HAP-1 (cell line): ENCODE measurements at places on chromosomes 1 and 21.

DNA sequence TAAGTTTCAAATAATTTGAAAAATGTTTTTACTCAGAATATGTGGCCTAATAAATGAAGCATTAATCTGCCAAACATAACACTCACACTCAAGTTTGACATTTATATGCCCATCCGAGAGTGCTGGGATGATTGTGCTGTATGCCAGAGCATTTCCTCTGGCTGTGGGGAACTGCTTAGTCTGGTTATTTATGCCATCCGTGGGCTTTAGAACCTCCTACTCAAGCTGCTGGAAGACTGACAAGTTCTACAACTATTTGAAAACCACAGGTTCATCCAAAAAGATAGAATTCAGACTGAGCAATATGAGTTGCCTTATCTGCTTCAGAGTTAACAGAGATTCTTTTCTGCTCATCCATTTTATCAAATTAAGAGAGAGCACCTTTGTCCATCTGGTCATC lies 25.9 kb downstream of the PCNX2 start:
- no peak for DNase-seq

DNA sequence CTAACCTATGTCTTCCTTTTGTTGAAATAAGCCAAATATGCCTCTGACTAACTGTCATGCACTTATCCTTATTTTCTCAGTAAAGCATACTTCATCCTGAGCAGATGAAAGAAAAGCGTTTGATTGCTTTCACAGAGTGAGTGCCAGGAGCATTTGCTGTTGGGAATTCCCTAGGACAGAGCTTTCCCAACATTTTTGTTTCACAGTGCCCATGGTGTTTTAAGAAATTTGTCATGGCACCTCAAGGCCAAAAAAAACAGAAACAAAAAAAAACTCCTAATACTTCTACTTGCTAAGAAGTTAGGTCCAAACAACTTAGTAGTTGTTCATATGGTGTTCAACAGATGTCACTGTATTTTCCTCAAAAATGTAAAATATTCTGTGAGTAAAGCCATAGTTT lies 120.8 kb upstream of the BMP8A start:
- no peak for DNase-seq

DNA sequence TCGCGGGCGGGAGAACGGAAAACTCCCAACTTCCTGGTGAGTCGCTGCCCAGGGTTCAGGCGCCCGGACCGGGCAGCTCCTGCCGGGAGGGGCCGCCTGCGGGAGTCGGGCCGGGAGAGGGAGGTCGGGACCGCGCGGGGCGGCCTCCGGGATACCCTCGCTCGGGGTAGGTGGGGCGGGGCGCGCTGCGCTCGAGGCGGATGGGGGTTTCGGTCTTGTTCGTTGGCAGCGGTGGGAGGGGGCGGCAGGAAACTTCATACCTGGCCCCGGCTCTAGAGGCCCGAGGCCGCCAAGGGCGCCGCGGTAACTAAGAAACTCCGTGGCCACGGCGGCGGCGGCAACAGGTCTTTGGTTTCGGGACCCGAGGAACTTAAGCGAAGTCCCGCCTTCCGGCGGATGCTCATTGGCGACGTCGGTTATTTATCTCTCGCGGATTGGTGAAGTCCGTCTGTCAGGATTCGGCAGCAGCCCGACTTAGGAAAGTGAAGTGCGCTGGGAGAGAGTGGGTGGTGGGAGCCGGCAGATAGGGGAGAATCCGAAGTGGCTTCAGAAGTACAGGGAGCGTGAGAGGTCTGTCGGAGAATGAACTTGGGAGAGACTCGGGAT lies 546 bp downstream of the NEK7 start:
- peak; percentile 90 for DNase-seq

DNA sequence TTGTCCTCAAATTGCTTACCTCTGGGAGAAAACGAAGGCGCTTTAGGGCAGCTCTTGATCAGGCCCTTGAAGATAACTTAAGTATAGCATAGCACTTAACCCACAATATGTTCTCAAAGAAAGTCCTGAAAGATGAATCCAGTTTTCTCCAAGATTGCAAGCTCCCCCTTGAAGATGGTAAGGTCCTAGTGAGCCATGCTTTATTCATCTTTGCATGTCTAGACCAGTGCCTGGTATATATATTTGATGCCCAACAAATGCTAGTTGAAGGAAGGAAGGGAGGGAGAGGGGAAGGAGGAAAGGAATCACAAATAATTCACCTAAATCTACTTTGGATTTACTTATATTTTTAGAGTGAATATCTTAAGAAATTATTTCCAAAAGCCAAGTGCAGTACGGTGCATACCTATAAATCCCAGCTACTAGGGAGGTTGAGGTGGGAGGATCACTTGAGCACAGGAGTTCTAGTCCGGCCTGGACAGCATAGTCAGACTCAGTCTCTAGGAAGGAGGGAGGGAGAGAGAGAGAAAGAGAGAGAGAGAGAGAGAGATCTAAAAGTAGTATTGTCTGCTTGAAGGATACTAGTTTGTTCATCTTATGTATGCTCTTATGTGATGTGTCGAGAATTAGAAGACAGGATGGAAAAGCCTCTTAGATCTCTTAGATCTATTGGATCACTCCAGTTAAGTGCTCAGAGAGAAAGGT lies 25.0 kb downstream of the PBX1 start:
- DNase-seq, result no peak

GRCh38 chr1:3614755-3615742 lies 3.7 kb upstream of the MEGF6 start:
- DNase-seq, result no peak
